Activated T-cell treated with anti-CD3 and anti-CD28 coated beads for 1 hour (primary cell): ENCODE measurements at places on chromosomes 4 and X.

DNA sequence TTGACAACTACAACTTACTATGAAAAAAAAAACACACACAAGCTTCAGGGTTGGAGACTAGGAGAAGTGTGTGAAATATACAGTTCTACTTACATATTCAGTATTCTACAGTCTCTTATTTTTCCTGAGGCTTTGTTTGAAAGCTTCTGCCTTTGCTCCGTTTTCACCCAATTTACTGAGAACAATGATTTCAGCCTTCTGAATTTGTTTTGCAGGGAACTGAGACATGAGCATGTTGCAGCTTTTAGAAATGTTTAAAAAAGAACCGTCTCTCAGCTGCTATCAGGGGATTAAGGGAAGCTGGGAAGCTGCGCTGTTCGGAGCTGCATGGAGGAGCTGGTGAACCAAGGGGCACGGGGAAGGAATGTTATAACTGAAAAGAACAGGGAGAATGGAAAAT is 85.7 kb downstream of the QDPR start:
- DNase-seq, result no peak

DNA sequence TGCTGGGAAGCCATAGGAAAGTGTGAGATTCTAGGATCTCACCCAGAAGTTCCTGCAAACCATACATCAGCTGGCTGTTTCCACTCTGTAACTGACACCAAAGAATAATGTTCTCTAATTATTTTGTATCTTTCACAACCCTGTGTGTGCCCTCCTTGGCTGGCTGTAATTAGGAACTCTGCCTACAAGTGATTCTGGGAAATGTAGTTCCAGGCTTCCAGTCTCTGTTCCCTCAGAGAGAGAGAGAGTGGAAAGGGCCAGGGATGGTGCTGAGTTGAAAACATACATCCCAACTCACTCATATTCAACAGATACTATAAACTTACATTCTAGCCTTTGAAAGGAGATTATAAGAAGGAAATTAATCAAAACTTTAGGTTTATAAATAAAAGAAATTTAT is 57.5 kb upstream of the C1QTNF7 start:
- no peak for DNase-seq

DNA sequence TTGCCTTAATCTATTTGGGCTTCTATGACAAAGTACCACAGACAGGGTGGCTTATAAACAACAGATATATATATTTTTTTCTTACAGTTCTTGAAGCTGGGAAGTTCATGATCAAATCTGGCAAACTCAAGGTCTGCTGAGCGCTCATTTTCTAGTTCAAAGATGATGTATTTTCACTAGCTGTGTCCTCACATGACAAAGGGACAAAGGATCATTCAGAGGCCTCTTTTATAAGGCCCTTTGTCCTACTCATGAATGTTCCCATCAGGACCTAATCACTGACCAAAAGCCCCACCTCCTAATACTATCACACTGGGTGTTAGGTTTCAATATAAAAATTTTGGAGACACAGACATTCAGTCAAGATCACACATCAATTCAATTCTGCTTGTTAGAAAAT is 2025.2 kb downstream of the PCDH7 start:
- DNase-seq, result no peak

DNA sequence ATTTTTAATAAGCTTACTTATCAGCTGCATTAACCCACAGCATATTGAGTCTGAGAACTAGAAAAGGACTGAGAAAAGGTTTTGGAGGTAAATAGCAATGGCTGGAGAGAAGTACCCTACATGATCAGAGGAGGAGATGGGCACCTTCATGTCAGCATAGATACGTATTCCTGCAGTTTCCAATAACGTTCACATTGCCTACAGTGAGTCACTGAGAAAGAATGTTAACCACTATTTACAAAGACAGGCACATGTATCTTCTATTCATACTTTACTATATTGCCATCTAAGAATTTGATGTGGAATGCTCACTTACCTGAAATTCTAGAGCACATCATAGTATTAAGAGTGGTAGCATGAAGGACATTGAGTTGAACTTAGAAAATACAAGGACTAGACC is 92.5 kb downstream of the TLL1 start:
- DNase-seq, result no peak

- no peak for DNase-seq
These were observed 54.5 kb downstream of the CHM start for GRCh38 chrX:85992811-85993229.

DNA sequence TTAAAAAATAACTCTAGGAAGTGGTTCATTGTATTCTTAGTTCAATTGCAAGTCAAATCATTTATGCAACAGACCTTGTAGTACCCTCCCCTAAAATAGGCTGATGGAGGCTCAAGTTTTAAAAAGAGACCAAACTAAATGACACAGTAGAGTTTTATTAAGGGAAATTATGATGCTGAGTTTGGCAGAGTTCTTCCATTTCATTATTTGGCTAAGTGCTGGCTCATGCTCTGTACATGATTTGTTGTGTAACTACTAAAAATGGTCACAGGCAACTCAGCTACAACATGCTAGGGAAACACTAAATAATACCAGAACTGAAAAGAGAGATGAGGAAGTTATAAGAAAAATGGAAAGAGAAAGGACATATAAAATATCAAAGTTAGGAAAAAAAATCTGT is 96.1 kb upstream of the TFDP3 start:
- no peak for DNase-seq

- peak; percentile 68 for DNase-seq
These were observed 45.9 kb downstream of the HMGB2 start for GRCh38 chr4:173288296-173288695.

GRCh38 chr4:160136021-160136420 is 1033.1 kb downstream of the RAPGEF2 start:
- DNase-seq, result no peak

GRCh38 chrX:41452565-41453356 is 5.6 kb downstream of the NYX start:
- DNase-seq, result no peak
